ENCODE measurements at places on chromosomes 2 and 18.

- DNase-seq: no peak
- H3K4me3 ChIP-seq: no peak overlapping the region
- no peaks in the 10 kb centered on the region for H3K36me3 ChIP-seq
Observed at GRCh38 chr2:88835726-88836125, 144.3 kb downstream of the RPIA start.

GRCh38 chr2:223050188-223050587 is 1.8 kb upstream of the KCNE4 start:
- peaks cover 33% of the 10 kb centered on the region for H3K27me3 ChIP-seq
- no peaks in the 10 kb centered on the region for H3K4me1 ChIP-seq
- DNase-seq: no peak
- no peak overlapping the region for H3K27ac ChIP-seq

DNA sequence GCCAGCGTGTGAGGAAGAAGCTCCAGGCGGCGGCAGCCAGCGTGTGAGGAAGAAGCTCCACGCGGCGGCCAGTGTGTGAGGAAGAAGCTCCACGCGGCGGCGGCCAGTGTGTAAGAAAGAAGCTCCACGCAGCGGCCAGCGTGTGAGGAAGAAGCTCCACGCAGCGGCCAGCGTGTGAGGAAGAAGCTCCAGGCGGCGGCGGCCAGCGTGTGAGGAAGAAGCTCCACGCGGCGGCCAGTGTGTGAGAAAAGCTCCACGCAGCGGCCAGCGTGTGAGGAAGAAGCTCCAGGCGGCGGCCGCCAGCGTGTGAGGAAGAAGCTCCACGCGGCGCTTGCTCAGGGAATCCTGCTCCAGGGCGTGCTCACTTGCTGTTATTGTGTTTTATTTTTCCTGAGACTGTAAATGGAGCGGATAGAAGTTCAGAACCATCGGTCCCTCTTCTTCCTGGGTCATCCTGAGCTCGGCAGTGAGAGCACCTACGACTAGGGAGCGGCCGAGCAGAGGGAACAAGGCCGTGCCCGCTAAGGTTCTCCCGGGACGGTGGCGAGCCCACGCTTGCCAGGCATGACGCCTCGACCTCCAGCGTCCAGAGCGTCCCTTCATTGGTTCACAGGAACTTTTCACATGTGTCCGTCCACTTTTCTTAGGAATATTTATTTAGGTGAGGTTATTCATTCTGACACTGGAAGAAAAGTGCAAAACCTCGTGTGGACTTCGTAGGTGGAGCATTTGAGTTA is 94.2 kb downstream of the TMEM18 start:
- no peak overlapping the region for H3K27ac ChIP-seq
- no peak for DNase-seq

- H3K4me1 ChIP-seq: no peaks in the 10 kb centered on the region
- no peaks in the 10 kb centered on the region for H3K27me3 ChIP-seq
- no peak for DNase-seq
- H3K36me3 ChIP-seq: no peaks in the 10 kb centered on the region
Observed at GRCh38 chr2:199762963-199763362, 88.0 kb downstream of the FTCDNL1 start.

GRCh38 chr2:4096978-4097766 is 393.8 kb downstream of the DCDC2C start:
- no peaks in the 10 kb centered on the region for H3K27me3 ChIP-seq
- DNase-seq: no peak
- H3K36me3 ChIP-seq: no peaks in the 10 kb centered on the region

DNA sequence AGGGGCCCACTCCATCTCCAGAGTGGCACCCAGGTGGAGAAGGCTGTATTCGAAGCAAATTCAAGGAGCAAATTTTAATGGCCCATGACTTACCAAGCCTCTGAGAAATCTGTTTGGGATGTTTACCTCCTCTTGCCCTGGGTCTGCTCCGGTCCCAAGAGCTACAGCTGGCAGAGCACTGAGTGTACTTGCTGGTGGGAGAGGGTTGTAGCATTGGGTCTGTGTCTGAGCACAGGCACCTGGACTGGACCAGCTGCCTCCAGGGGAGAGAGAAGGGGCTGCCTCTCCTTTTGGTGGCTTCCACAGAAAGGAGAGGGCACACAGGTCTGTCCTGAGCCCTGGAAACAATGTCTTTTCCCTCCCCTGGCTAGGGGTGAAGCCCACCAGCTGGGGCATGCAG is 9.8 kb downstream of the EN1 start:
- DNase-seq: no peak
- no peaks in the 10 kb centered on the region for H3K36me3 ChIP-seq
- H3K4me1 ChIP-seq: peaks cover 18% of the 10 kb centered on the region
- no peak overlapping the region for H3K27ac ChIP-seq
- H3K27me3 ChIP-seq: peaks cover 100% of the 10 kb centered on the region

GRCh38 chr18:3061581-3062312 is 48.8 kb upstream of the LPIN2 start:
- H3K36me3 ChIP-seq: peaks cover 3% of the 10 kb centered on the region
- peak; percentile 12 for DNase-seq
- peak overlapping the region; percentile 58 for H3K4me3 ChIP-seq
- H3K27ac ChIP-seq: peak overlapping the region; percentile 99

DNA sequence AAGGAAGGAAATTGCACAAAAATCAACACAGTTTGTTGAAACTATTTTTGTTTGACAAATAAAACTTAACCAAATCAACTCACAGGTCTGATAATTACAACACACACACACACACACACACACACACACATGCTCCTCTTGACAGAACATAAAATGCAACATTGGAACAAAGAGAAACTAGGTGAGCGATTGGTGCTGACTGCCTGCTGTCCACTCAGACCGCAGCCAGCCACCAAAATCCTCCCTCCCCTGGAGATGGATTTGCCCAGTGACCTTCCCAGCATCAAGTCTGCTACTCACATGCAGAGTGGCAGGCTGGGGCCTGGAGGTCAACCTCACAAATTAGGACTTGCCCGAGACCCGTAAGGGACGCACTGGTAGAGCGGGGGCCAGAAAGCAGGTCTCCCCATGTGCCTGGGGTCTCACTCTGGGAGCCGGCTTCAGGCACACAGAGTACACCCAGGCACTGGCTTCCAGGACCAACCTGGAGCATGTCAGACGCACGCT is 61.4 kb downstream of the DIPK1C start:
- no peak for DNase-seq
- no peak overlapping the region for H3K27ac ChIP-seq
- no peaks in the 10 kb centered on the region for H3K27me3 ChIP-seq
- no peaks in the 10 kb centered on the region for H3K36me3 ChIP-seq

GRCh38 chr2:176652300-176653182 is 383.3 kb downstream of the MTX2 start:
- no peak overlapping the region for H3K4me3 ChIP-seq
- peaks cover 65% of the 10 kb centered on the region for H3K27me3 ChIP-seq
- no peak for DNase-seq
- H3K36me3 ChIP-seq: no peaks in the 10 kb centered on the region
- H3K4me1 ChIP-seq: peaks cover 14% of the 10 kb centered on the region
- no peak overlapping the region for H3K27ac ChIP-seq

- no peak overlapping the region for H3K27ac ChIP-seq
- DNase-seq: no peak
- H3K27me3 ChIP-seq: no peaks in the 10 kb centered on the region
- H3K36me3 ChIP-seq: peaks cover 71% of the 10 kb centered on the region
- H3K4me3 ChIP-seq: no peak overlapping the region
Observed at GRCh38 chr2:233489666-233490065, 76.9 kb downstream of the USP40 start.

DNA sequence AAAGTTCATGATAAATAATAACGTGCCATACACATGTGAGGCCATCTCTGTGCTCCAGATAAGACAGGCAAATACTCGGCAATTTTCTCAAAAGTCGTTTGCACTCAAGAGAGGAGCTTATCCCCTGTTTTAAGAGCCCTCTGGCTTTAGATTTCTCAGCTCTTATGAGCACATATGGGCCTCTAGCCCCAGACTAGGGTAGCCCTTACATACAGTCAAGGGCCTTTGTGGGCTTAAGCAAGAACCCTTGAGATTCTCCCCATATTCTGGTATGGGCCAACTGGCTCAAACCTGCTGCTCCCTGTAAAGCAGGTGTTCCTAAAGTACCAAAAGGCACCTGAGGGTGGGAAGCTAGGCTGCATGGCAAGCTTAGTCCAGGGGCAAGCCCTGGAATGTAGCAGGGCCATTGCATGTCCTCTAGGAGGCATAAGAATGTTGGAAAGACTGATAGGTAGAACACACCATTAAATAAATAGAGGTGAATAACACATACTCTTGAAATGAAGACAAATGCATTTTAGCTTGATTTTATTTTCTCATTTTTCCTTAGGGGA is 66.1 kb downstream of the FASTKD2 start:
- no peaks in the 10 kb centered on the region for H3K4me1 ChIP-seq
- peaks cover 3% of the 10 kb centered on the region for H3K27me3 ChIP-seq
- peaks cover 3% of the 10 kb centered on the region for H3K36me3 ChIP-seq
- H3K4me3 ChIP-seq: no peak overlapping the region

GRCh38 chr2:236179236-236180075 is 11.3 kb upstream of the GBX2 start:
- peaks cover 42% of the 10 kb centered on the region for H3K27me3 ChIP-seq
- no peaks in the 10 kb centered on the region for H3K36me3 ChIP-seq
- no peaks in the 10 kb centered on the region for H3K4me1 ChIP-seq
- DNase-seq: no peak
- no peak overlapping the region for H3K27ac ChIP-seq
- peak overlapping the region; percentile 39 for H3K4me3 ChIP-seq

GRCh38 chr2:48197618-48198017 is 291.3 kb upstream of the FBXO11 start:
- no peaks in the 10 kb centered on the region for H3K4me1 ChIP-seq
- DNase-seq: no peak
- no peaks in the 10 kb centered on the region for H3K36me3 ChIP-seq
- H3K4me3 ChIP-seq: no peak overlapping the region

- no peaks in the 10 kb centered on the region for H3K36me3 ChIP-seq
- peaks cover 13% of the 10 kb centered on the region for H3K27me3 ChIP-seq
- H3K4me1 ChIP-seq: no peaks in the 10 kb centered on the region
- H3K27ac ChIP-seq: no peak overlapping the region
- no peak overlapping the region for H3K4me3 ChIP-seq
Observed at GRCh38 chr2:215418064-215418963, 17.6 kb downstream of the FN1 start.

GRCh38 chr2:222423632-222424275 is 589 bp upstream of the SGPP2 start:
- peak overlapping the region; percentile 80 for H3K27ac ChIP-seq
- H3K4me3 ChIP-seq: peak overlapping the region; percentile 81
- H3K4me1 ChIP-seq: peaks cover 18% of the 10 kb centered on the region
- H3K27me3 ChIP-seq: peaks cover 62% of the 10 kb centered on the region

- DNase-seq: no peak
- peak overlapping the region; percentile 95 for H3K27ac ChIP-seq
- peak overlapping the region; percentile 55 for H3K4me3 ChIP-seq
- H3K36me3 ChIP-seq: peaks cover 4% of the 10 kb centered on the region
Observed at GRCh38 chr2:43175876-43176275, 50.5 kb downstream of the ZFP36L2 start.

DNA sequence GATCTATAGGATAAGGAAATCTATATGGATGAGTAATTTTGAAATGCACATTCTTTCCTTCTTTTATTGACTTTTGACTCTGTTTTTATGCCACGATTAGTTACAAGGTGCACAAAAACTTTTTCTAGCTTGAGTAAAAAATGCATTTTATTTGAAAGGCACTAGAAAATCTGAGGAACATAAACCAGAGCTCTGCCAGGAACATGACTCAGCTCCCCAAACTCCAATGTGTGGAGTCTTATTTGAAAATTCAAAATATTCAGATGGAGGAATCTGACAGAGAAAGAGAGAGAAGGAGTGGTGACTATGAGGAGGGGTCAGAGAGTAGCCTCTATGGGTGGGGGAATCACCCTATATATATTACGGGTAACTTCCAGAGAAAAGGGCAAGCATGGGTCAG is 231.0 kb downstream of the DCC start:
- H3K36me3 ChIP-seq: no peaks in the 10 kb centered on the region
- no peaks in the 10 kb centered on the region for H3K4me1 ChIP-seq
- H3K4me3 ChIP-seq: no peak overlapping the region

- no peak overlapping the region for H3K4me3 ChIP-seq
- no peak overlapping the region for H3K27ac ChIP-seq
- H3K27me3 ChIP-seq: peaks cover 5% of the 10 kb centered on the region
- no peaks in the 10 kb centered on the region for H3K36me3 ChIP-seq
- no peak for DNase-seq
Observed at GRCh38 chr2:187462839-187463238, 14.8 kb upstream of the CALCRL start.

DNA sequence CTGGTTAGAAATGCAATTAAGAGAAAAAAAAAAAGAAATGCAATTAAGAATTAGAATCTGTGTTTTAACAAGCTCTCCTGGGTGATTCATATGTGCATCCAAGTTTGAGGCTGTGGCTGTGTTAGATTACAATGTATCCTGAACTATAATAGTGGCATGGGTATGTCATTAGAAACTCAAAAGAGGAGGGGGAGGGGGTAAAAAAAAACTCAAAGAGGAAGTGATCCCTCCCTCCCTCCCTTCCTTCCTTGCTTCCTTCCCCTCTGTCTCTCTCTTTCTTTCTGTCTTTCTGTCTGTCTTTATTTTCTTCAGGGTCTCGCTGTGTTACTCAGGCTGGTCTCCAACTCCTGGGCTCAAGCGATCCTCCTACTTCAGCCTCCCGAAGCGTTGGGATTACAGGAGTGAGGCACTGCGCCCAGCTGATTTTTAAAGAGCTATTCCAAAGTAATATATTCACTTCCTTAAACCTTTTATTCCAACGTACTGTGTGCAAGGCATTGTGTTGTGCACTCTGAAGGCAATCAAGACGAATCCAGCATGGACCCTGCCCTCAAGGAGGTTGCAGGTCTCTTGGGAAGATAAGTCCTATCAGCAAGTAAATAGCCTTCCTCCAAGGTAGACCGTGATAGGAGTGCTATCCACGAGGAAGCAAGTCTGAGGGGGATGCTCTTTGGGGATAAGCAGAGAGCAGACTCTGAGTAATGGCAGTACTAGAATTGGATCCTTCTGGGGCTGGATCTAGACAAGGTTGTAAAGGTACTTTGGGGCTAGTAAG is 35.9 kb upstream of the MCFD2 start:
- no peak overlapping the region for H3K27ac ChIP-seq
- no peak overlapping the region for H3K4me3 ChIP-seq
- peaks cover 68% of the 10 kb centered on the region for H3K36me3 ChIP-seq
- no peaks in the 10 kb centered on the region for H3K27me3 ChIP-seq

DNA sequence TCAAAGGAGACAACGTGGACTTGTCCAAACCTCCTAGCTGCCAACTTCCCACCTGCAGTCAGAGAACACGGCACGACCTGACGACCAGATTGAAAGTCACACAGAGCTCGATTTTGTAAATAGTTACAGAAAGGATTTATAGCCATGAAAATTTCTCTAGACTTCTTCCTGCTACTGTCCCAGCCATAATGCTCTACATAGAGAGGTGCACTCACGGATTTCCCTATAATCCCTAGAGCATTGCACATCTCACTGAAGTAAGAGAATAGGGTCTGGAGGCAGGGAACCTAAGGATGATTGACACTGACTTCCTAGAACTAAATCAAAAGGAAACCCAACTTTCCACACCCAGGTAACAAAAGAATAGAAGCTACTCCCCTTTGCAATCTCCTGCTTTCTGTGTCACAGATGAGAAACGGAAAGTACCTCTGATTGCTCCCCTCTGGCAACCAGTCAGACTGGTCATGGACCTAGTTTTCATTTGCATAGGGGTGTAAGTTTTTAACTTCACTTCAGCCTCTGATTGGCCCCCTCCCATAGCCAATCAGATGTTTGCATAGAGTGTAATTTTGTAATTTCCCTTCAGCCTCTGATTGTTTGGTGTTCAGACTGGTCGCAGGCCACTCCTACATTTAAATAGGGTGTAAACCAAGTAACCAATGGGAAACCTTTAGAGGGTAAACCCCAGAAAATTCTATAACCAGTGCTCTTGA is 58.6 kb upstream of the FBXO11 start:
- H3K4me1 ChIP-seq: no peaks in the 10 kb centered on the region
- peaks cover 16% of the 10 kb centered on the region for H3K27me3 ChIP-seq
- H3K4me3 ChIP-seq: no peak overlapping the region

GRCh38 chr2:129862668-129863067 is 116.8 kb upstream of the RAB6C start:
- no peak for DNase-seq
- H3K27ac ChIP-seq: no peak overlapping the region
- H3K36me3 ChIP-seq: no peaks in the 10 kb centered on the region
- no peak overlapping the region for H3K4me3 ChIP-seq
- no peaks in the 10 kb centered on the region for H3K27me3 ChIP-seq
